Stimulated activated CD4-positive, alpha-beta T cell treated with anti-CD3 and anti-CD28 coated beads, Interleukin-1b, Interleukin-23, amount 100 ng/mL, for 1 hour (primary cell): ENCODE measurements at places on chromosomes 13 and 19.
A peak's percentile ranks its signal among the peaks of the same experiment; 100 is the strongest.

- DNase-seq: no peak
These were observed 22.9 kb upstream of the PLAUR start for GRCh38 chr19:43692877-43693276.

DNA sequence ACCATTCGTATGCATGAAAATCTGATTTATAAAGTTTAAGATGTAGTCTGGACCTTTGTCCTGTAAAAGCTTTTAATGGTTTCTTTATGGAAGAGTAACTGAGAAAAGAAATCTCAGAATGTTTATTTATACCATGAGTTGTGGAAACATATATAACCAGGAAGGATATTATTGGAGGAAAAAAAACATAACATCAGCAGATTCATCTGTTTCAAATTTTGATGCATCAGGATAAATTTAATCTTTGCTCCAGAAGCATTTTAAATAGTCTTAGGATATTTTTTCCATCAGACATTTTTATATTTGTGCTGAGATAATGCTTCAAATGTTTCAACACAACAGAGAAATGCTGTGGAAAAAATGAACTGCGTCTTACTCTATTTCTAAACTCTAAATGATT lies 31.2 kb upstream of the CSNK1A1L start:
- no peak for DNase-seq

GRCh38 chr19:1863638-1864479 lies 480 bp upstream of the KLF16 start:
- DNase-seq: peak; percentile 89

- no peak for DNase-seq
These were observed 271.5 kb downstream of the PCDH9 start for GRCh38 chr13:66958611-66959010.

DNA sequence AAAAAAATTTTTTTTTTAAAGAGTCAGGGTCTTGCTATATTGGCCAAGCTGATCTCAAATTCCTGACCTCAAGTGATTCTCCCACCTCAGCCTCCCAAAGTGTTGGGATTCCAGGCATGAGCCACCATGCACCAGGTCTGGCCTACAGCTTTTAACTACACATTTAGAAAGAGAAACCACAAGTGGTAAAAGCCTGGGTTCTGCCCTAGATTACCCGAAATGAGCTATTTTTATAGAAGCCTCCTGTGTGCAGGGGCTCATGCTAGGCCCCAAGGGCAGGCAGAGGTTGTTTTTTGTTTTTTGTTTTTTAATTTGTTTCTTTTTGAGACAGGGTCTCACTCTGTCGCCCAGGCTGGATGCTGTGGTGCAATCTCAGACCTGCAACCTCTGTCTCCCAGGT lies 14.0 kb upstream of the MYADM start:
- DNase-seq: no peak

DNA sequence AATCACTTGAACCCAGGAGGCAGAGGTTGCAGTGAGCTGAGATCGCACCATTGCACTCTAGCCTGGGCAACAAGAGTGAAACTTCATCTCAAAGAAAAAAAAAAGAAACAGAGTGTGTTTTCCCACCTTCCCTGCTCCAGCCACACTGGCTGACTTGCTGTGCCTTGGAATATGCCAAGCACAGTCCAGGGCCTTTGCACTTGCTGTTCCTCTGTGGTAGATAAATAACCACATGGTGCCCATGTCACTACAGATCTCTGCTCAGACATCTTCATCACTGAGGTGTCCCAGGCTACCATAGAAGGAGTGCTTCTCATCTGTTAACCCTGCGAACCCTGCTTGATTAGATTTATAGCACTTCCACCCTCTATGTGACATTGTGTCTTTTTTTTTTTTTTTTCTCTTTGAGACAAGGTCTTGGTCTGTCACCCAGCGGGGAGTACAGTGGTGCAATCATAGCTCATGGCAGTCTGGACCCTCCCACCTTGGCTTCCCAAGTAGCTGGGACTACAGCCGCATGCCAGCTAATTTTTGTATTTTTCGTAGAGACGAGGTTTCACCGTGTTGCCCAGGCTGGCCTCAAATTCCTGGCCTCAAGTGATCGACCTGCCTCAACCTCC lies 10.4 kb downstream of the SMARCA4 start:
- DNase-seq: no peak

DNA sequence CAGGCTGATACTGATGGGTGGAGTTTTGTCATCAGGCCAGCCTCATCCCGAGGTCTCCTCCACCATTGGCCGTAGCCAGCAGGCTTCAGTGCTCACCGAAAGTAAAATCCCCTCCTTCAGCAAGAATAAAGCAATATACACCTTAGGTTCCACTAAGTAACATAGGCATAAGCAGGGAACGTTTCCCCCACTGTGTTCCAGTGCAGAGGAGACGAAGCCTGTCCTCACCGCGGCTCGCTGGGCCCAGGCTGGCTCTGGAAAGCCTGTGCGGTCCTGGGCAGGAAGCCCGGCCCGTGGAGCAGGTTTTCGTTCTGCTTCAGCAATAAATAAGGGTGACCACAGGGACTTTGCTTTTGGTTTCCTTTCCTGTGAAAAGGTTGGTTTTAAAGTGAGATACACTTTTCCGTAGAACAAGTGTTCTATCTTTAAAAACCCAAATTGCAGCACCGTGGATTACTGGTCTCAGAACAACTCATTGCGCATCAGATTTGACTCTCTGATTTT lies 16.3 kb upstream of the TEX29 start:
- DNase-seq: no peak

GRCh38 chr13:34038541-34039068 lies 220.7 kb downstream of the RFC3 start:
- DNase-seq: no peak

DNA sequence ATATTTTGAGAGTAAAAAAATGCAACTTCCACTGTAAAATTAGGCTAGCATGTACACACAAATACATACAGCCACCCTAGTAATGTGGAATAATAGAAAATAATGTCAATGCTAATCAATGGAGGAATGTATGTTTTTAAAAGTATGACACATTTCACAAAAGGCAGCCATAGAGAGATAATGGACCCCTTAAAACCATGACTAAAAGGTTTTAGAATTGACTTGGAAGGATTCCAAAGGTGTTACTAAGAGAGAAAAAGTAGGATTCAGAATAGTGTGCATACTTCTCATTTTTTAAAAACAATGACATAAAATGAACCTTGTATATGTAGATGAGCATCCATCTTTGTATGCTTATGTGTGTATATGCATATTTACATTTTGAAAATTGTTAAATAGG lies 597.9 kb upstream of the PCDH9 start:
- no peak for DNase-seq

GRCh38 chr19:58406818-58407657 lies 1.4 kb upstream of the ZNF584 start:
- DNase-seq: no peak

- DNase-seq: no peak
These were observed 21.8 kb upstream of the NAXD start for GRCh38 chr13:110593430-110594130.

DNA sequence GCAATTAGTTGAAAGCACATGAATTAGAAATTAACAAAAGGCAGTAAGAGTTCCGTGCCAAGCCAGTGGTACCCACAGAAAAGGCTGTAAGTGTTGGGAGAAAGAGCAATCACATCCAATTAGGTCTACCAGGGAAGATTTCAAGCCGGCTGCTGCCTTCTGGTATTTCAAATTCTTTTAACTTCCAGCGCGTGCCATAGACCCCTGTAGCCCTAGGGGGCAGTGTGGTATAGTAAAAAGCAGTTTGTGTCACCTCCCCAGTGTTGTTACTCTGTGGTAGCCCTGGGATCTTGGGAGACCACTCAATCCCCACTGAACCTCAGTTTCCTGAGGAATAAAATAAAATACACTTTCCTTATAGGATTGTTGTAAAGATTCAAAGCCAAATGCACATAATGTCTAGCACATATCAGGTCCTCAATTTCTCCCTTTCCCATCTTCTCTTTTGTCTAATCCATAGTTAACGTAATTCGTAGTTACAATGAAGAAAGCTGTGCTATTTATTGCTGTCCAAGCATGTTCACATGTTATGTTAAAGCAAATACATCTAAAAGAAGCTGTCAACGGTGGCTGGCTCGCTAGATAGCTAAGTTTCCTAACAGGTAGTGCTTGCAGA lies 230.2 kb downstream of the TDRD3 start:
- no peak for DNase-seq

- no peak for DNase-seq
These were observed 848 bp upstream of the CEBPA start for GRCh38 chr19:33302974-33303790.

DNA sequence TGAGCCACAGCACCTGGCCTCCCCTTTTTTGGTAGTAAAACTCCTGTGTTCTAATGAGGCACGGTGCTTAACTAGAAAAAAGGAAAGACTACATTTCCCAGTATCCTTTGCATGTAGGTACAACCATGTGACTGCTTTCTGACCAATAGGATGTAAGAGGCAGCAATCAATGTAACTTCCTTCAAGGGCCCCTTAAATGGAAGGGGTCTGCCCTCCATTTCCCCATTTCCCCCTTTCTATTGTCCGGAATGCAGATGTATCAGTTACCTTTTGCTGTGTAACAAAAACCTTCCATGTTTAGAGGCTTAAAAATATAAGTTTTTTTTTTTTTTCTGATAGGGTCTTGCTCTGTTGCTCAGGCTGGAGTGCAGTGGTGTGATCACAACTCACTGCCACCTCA lies 2.2 kb downstream of the GPR32 start:
- no peak for DNase-seq

- DNase-seq: no peak
These were observed 1475.7 kb downstream of the EFNB2 start for GRCh38 chr13:105059786-105060185.

GRCh38 chr13:44379885-44380284 lies 6.3 kb downstream of the SERP2 start:
- no peak for DNase-seq

- no peak for DNase-seq
These were observed 560 bp downstream of the NDUFA7 start for GRCh38 chr19:8320564-8321066.

- DNase-seq: no peak
These were observed 53.0 kb downstream of the GGACT start for GRCh38 chr13:100535426-100536135.

- no peak for DNase-seq
These were observed 22.8 kb upstream of the NDUFS7 start for GRCh38 chr19:1360818-1361461.

DNA sequence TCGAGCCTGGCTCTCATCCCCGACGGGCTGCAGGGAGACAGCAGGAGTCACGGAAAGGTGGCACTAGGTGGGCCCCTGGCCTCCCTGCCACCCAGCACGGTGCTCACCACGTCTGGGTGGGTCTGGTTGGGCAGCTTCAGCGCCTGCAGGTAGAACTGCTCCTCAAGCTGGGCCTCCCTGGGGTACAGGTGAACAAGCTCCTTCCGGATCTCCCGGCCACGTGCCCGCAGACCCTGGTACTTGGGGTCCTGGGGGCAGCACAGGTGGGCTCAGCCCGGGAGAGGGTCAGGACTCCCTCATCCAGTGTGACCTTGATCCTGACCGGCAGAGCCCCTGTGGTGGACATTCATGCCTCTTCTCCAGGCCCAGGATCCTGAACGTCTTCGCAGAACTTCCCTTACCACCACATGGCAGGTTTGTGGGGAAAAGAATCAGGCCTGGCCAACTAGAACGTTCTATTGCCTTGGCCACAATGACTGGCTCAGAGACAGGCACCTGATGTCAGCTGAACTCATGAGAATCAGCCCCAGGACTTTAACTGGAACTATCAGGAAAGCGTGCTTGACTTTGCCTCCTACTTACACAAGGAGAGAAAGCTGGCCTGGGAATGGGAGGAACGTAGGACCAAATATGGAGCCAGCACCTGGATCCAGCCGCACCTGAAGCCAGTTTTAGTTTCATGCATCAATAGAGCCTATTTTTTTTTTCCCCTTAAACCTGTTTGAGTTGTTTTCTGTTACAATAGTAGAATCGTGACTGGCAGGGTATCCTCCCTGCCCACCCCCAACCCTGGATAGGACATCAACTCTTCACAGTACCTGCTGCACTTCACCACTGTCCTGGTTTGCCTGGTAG lies 8.9 kb downstream of the SARS2 start:
- DNase-seq: no peak

DNA sequence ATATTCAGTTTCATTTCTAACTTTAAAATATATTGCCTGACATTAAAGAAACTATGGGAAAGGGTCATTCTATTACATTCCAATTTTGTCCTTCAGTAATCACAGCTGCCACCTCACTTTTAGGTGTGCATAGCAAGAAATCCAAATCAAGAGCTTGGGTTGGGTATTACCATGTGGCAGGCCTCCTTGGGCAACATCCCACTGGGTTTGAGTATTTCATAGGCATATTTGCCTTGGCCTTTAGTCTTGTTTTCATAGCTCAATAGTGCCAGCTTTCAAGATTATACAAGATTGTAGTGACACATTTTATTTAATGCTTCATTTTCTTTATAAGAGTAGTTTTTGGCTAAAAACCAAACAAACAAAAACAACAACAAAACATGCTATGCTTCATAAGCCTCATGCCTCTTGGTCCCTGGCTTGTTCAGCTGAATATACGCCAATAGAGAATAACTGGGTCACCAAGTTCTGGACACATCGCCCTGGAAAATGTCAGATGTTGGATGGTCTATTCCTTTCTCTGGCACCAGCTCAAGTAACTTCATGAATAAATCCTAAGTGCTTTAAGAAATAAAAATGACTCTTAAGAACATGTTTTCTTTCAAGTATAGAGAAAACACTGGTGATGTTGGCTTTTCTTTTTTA lies 167.4 kb upstream of the STARD13 start:
- DNase-seq: no peak

- DNase-seq: no peak
These were observed 10.8 kb downstream of the CLN5 start for GRCh38 chr13:77002590-77003190.

- no peak for DNase-seq
These were observed 125.9 kb downstream of the COL4A2 start for GRCh38 chr13:110433014-110433413.

DNA sequence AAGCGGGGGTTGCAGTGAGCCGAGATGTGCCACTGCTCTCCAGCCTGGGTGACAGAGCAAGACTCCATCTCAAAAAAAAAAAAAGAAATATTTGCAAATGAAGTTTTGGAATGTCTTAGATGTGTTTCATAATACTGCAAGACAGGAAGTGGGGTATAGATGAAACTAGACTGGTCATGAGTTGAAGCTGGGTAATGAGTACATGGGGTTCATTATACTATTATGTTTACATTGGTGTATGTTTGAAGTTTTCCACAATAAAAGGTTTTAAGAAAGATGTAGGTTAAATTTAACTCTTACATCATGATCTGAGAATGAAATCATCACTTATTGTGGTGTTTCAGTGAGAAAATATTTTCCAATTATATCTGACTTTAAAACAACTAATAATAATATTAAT lies 19.0 kb downstream of the FNDC3A start:
- DNase-seq: no peak
